Activated CD4-positive, alpha-beta T cell treated with anti-CD3 and anti-CD28 coated beads, Interleukin-2, Interleukin-6, amounts not matched to agents 100 ng/mL and 50 ng/mL, durations not matched to agents 16 hours and 8 hours (primary cell): ENCODE measurements at places on chromosomes 1 and 21.

GRCh38 chr1:186518395-186518794 lies 57.5 kb upstream of the PDC start:
- DNase-seq, result no peak

- DNase-seq, result no peak
Measured at GRCh38 chr1:26553942-26554682, 24.6 kb downstream of the RPS6KA1 start.

DNA sequence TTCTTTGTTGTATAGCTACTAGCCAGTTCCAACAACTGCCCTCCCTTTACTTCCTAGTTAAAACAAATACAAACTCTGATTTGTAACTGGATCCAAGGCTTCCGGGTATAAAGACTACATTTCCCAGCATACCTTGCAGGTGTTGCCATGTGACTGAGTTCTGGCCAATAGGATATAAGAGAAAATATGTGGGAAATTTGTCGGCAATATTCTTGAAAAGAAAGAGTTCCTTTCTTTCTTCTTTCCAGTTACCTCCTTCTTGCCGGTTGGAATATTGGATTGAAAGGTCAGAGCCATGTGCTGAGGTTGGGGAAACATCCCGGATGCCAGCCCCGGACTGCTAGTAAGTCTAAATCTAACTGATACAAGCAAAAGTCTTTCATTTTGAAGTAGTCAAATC lies 23.0 kb upstream of the ZBTB40 start:
- peak; percentile 71 for DNase-seq

- DNase-seq, result no peak
Measured at GRCh38 chr1:94156096-94156625, 35.2 kb upstream of the ABCA4 start.

DNA sequence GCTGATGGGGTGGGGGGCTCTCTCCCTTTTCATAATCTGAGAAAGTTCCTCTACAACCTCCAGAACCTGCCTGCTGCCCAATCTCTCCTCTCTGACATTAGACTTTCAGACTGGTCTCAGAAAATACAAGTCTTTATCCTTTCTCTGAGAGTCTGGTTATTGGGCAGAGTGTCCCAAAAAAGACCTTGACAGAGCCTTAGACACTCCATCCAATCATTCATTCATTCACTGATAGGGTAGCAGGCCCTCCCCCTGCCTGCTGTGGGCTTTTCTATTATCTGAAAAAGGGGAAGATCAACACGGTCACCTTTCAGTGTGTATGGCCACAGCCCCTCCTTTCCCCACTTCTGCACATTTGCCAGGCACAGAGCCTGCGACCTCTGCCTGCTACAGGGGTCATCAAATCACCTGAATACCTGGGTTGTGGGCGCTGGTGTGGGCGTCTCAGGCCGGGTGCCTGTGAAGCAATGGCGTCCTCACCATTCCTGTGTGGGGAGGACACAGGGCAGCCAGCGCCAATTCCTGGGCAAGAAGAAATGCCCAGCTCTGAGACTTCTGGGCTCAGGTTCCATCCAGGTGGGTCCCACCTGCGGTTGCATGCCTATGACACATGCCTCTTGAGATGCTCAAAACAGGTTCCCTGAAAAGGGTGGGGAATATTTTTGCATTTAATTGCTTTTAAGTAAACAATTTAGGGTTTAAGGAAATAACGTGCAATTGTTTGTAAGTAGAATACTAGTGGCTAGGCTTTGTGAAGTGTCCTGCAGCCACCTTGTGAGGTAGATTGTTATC lies 52.8 kb downstream of the ELK4 start:
- DNase-seq, result no peak

DNA sequence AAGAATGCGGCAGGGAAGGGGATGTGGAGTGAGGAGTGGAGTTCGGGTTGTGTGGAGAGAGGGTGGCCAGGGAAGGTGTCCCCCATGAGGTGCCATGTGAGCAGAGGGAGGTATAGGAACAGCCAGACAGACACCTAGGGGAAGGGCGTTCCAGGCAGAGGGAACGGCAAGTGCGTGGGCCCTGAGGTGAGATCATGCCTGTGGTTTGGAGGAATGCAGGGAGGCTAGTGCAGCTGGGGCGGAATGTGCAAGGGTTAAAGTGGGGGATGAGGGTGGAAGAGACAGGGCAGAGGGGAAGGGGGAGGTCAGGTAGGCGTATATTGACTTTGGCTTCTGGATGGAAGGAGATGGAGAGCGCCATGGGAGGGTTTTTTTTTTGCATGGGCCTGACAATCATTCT lies 31.6 kb upstream of the PADI6 start:
- no peak for DNase-seq

DNA sequence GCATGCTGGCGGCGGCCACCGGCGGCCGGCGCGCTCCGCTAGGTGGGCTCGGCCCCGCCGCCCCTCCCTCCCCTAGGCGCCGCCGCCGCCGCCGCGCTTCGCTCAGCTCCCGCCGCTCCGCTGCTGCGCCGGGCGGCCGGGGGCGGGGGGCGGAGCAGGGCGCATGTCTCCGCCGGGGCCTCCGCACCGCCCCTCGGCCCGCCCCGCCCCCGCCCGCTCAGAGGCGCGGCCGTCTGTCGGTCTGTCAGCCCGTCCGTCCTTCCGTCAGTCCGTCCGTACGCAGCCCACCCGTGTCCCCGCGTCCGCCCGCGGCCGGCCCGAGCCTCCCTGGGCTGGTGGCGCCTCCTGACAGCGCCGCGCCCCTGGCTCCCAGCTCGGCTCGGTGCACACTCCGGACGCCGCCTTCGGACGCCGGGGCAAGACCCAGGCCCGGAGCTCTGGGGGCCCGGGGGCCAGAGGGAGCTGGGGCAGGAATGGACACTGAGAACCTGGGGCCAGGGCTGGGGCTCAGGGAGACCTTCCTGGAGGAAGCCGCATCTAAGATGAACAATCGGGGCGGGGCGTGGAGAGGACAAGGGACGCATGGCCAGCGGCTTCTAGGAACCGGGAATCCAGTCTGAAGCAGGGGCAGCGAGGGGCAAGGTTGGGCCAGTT lies at the start of gene GPR153:
GPR153 (minus strand) TSS at position 138 of the 654 bp plus-strand sequence. CDS start 6,193 bp downstream, outside the sequence.
- peak; percentile 44 for DNase-seq

DNA sequence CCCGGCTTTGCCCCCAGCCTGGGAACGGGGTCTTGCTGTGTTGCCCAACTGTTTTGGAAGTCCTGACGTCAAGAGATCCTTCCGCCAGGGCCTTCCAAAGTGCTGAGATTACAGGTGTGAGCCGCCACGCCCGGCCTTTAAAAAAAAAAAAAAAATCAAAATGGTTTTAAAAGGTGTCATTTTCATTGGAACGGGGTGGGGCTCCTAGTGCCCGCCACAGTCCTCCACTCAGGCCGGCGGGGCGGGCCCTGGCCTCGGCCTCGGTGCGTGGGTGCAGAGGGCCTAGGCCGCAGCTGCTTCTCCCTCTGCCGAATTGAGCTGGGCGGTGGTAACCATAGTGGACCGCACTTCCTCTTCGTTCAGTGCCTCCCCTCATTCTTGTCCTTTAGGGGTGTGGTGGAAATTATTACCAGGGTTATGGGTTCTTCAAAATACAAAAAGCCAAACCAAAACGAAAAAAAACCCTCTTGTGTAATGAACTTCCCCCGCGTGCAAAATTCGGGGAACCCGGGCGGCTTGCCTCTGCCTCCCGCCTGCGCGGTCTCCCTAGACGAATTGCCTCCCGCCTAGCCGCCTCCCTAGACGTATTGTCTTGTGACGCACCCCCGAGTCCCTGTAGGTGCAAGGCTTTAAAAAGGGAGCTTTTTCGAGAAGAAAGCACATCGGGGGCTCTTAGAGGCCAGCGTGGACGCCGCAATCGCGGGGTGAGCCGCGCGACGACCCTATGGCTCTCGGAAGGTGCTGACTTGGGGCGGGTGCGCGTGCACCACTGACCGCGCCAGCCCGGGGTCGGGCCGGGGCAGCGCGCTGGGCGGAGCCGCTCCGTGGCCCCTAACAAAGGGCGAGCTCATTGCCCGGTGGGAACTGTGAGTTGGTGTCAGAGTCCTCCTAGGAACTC lies 10.5 kb upstream of the SPEN start:
- DNase-seq, result peak; percentile 28

DNA sequence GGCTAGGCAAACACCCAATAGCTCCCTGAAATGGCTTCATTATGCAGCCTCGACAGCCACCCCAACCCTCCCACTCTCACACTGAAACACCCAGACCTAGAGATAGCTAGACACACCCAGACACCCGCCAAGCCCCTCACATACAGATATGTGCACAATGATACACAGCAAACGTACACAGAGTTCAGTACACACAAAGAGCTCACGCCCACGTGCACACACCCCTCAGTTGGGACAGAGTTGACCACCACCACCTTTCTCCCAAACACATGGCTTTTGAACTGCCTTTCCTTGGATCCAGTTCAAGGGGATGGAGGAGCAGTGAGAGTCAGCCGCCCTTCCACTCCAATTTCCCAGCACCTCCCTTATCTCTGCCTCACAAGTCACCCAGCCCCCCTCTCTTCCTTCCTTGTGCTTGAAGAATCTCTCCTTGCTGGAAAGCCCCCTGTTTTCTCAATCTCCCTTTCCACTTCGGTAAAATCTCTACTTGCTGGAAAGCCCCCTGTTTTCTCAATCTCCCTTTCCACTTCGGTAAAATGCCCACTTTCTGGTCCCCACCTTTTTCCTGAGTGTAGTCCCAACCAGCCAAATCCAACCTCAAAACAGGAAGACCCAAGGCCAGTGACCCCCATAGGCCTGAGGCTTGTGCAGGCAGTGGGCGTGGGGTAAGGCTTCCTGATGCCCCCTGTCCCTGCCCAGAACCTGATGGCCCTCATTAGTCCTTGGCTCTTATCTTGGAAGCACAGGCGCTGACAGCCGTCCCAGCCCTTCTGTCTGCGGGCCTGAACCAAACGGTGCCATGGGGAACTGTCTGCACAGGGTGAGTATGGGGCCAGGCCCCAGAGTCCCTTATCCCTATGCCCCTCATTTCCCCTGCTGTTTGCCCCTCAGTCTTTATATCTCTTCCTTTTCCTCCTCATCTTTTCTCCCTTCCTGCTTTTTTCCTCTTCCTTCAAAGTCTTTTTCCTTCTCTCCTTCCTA lies at the start of gene ACKR1:
ACKR1 (plus strand) TSS at position 715 of the 981 bp plus-strand sequence; CDS start at position 800, 85 bp downstream.
- DNase-seq, result no peak

DNA sequence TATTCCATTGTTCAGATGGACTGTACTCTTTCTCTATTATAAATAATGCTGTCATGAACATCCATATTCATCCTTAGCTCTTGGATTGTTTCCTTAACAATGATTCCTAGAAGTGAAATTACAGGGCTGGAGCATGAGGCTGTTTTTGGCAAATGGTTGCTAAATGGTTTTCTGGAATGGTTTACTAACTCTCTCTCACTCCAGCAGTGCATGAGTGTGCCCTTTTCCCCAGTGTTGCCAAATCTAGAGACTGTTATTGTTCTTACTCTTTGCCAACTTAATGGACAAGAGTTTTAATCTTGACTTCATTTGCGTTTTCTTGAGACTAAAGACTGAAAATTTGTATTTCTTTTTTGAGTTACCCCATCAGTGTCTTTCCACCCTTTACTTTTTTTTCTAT lies 113.0 kb downstream of the PAPPA2 start:
- DNase-seq, result no peak

- no peak for DNase-seq
Measured at GRCh38 chr1:226332947-226333346, 24.0 kb upstream of the LIN9 start.
